NB4 (cell line): ENCODE measurements at places on chromosomes 7 and 10.

- no peak for DNase-seq
Observed at GRCh38 chr10:59674215-59674836, 35.3 kb downstream of the SLC16A9 start.

GRCh38 chr10:24430591-24430990 is 221.7 kb downstream of the KIAA1217 start:
- DNase-seq, result no peak

DNA sequence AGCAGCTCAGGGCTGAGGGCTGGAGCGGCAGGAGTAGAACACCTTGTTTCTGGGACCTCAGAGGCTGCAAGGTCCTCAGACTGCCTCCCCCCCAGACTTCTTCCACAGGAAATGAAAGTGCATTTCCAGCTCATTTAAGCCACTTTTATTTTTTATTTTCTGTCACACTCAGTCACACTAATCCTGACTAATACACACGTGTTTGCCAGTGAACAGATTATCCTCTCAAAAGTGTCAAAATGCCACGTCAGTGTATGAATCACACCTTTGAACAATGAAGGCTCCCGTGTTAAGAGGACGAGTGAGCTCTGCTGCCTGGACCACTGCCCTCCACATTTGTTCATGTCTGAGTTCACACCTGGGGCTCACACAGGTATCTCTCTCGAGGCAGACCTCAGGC is 488.5 kb downstream of the DNAJB6 start:
- DNase-seq, result no peak

DNA sequence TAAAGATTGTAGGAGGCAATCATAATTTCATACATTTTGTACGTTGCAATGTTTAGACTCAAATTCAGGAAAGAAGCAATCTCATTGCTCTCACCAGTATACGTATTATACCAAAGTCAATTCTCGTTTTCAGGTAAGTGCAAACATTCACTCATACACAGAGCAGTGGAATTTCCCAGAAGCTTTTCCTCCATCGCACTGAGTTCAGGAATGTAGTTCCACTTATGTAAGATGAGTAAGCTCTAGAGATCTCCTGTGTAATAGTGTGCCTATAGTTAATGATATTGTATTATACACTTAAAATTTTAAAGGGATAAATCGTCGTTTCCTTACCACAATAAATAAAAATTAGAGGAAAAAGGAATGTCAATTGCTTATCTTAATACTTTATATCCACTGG is 470.8 kb upstream of the KCND2 start:
- DNase-seq, result no peak
